ENCODE measurements at places on chromosomes 2 and 18.

DNA sequence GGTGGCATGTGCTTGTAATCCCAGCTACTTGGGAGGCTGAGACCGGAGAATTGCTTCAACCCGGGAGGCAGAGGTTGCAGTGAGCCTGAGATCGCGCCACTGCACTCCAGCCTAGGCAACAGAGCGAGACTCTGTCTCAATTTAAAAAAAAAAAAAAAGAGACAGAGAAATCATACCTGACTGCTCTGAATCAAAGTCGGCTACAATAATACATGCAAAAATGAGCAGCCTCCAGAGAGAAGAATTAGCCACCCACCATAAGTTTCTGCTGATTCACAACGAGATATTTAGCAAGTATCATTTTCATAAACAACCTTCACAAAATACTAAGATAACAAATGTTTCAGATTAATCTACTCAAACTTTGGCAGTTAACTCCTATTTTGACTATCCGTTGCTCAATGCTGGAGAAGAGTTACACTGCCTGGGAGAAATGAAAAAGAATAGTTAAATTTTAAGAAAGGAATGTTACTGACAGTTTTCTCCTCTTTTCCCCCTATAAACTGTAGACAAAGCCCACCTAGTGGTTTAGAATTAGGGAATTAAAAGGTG, 1.5 kb downstream of the OSBPL1A start:
- DNase-seq: no peak

GRCh38 chr2:109648041-109648527, 33.9 kb downstream of the SOWAHC start:
- no peak for DNase-seq

DNA sequence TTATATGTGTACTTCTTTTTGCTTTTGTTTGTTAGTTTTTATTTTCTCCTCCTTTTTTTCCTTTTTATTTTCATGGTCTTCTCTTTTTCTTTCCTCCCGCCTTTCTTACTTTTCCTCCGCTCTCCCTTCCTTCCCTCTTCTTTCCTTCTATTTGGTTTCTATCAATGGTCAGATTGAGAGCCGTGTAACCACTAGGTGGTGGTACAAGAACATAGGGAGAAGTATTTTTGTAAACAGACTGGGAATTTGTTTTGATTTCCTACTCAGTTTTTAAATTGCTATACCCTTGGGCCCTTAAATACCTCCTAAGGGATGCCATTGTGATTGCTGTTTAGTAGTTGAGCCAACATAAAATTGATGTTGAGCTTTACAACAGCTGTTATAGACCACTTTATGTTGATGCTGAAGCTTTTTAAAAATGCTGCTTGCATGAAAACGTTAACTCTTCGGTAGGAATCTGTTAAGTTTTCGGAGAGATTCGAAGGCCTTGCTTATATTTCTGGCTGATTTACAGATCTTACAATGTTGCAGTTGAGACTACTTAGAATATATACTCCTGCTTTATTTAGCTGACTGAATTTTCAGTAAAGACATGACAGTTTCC, 124.2 kb downstream of the UBE2E3 start:
- no peak for DNase-seq

GRCh38 chr2:148721520-148721931, 77.0 kb downstream of the EPC2 start:
- DNase-seq: no peak

DNA sequence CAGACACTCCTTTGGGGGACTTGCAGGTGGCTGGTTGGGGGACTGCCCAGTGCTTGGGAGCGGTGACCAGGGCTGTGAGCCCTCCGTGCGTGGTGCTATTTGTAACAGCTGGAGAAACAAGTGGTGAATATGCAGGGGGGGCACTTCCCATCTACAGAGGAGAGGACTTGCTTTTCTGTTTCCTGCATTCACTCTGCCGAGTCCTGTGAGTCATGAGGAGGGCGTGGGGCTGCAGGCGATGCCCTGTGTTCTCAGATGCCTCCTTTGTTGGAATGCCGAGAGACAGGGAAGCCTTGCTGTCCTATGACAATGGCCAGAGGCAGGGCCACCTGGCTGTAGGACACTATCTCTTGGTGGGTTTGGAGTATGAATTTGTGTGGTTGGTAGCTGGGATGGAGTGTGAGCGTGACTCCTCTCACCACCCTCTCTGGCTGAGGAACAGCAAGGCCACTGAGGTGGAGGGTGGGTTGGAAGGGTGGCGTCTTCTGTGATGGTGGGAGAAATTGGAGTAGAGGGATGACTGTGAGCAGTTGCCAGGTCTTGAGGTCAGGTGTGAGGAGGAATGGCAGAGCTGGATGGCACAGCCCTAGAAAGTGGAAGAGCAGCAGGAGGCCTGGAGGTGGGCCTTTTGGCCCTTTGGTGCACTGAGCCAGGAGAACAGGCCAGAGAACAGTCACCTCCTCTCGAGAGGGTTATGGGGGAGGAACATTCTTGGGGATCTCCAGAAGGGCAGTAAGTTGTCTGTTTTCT, 24.3 kb downstream of the FHOD3 start:
- no peak for DNase-seq

GRCh38 chr2:27085673-27086089, 891 bp upstream of the KHK start:
- DNase-seq: no peak

DNA sequence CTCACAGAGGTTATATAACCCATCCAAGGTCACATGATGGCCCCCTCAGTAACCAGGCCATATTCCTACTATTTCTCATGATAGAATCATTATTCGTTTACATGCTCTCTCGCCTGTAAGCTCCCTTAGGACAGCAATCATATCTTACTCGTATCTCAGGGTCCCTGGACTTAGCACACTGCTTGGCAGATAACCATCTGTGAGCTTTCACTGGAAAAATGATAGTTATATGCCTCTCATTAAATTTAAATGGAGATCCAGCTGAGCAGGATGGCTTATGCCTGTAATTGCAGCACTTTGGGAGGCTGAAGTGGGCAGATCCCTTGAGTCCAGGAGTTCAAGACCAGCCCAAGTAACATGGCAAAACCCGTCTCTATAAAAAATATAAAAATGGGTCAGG, 21.9 kb downstream of the KIF3C start:
- no peak for DNase-seq
